ENCODE measurements at places on chromosomes 2 and 18.

DNA sequence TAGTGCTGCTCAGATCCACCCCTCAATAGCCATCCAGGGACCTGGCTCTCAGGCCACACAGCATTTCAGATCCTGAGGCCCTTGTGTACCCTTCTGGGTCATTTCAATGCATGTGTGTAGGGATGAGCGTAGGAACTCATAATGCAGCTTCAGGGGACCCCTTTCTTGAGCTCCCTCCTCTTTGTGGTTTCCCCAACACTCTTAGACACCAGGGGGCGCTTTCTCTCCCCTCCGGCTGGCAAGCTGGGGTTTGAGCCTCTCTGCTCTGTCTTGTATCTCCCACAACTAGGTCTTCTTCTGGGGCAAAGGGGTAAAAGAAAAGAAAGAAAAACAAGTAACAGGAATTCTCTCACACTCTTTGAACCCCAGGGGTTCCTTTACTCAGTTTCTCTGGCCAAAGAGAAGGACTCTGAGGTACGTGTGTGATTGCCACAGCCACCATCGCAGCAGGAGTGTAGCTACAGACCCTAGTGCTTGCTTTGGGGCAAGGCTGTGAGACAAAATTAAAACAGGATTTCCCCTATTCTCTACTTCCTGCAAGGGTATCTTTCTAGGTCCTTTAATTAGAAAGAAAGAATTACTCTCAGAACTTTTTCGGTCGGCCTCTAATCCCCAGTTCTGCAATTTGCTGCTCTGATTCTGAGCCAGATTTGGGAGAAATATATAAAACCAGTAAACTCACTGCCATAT, 38.0 kb downstream of the CABYR start:
- peak; percentile 11 for DNase-seq

GRCh38 chr18:79589601-79590091, 90.0 kb upstream of the CTDP1 start:
- DNase-seq: no peak

GRCh38 chr2:161418715-161419637, 2.9 kb downstream of the TBR1 start:
- no peak for DNase-seq

- no peak for DNase-seq
Observed at GRCh38 chr2:46364797-46365457, 67.7 kb downstream of the EPAS1 start.

- no peak for DNase-seq
Observed at GRCh38 chr2:164703915-164704706, 82.8 kb upstream of the GRB14 start.

DNA sequence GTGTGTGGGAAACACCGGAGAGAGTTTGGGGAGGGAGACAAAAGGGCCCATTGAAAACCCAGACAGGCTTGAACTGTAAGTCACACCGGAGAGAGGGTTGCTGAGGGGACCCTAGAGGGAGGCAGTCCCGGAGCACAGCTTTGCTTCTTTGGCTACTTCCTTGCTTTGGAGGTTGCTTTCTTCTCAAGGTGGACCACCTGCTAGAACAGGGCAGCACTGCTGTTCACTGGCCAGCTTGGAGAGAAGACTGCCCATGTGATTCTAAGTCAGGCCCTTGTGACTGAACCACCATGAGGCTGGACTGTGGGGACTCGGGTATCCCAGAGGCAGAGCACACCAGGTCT, 4.4 kb downstream of the ACTG2 start:
- no peak for DNase-seq

- no peak for DNase-seq
Observed at GRCh38 chr2:64312622-64313397, 141.2 kb upstream of the LGALSL start.

- DNase-seq: no peak
Observed at GRCh38 chr18:32998921-32999320, 226.1 kb upstream of the KLHL14 start.

- DNase-seq: no peak
Observed at GRCh38 chr2:174764280-174765255, at the start of gene CHRNA1. Gene CHRNA1 (minus strand): TSS chr2:174764472. CDS start chr2:174764394, 78 bp downstream.

DNA sequence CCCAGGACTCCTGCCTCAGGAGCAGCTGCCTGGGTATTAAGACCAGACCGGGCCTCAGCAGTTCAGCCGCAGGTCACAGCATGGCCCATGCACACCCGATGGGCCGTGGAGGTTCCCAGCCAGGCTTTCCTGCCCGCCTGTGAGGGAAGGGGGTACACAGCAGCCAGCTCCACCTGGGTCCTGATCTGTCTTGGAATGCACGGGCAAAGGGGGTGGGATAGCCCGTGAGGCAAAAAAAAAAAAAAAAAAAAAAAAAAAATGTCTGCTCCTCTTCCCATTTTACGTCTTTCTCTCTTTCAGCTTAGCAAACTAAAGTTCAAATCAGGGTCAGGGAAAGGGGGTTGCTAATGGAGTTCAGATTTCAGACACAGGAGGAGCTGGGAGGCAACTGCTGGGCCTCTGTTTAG, 385.2 kb downstream of the TNS1 start:
- DNase-seq: no peak

GRCh38 chr2:123086613-123087385, 938.3 kb upstream of the CNTNAP5 start:
- no peak for DNase-seq

DNA sequence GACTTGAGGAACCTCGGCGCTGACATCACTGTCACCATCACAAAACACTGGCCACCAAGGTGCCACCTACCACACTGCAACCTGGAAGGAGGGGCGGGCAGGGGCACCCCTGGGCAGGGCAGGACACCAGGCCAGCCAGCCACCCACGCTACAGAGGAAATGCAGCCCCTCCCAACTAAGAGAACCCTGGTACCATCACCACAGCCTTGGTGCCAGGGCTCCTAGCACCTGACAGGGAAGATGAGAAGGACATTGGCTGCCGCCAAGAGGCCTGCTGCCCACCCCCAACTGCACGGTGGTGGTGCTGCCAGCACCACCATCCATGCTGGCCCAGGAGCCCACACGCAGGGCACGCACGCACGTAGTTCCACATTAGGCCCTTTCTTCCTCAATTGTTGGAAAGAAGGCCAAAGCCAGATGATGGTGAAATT, 88.7 kb downstream of the HDAC4 start:
- DNase-seq: no peak

DNA sequence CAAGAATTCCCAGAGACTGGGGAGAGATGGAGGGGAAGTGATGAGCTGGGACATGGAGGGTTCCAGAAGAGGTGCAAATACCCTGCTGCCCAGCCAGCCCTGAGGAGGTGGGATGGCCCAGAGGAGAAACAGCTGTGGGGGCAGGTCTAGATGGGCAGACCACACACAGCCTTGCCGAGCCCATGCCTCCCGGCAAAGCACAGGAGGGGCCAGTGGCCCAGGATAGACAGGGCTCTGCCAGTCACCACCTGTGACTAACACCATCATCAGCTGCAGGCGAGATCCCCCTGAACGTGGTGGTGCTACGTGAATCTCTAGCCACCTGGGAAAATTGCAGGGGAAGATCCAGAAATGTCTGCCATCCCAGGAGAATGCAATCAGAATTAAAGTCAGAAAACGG, 39.4 kb downstream of the SCTR start:
- no peak for DNase-seq

- DNase-seq: no peak
Observed at GRCh38 chr2:134453973-134454372, 200.1 kb downstream of the MGAT5 start.

DNA sequence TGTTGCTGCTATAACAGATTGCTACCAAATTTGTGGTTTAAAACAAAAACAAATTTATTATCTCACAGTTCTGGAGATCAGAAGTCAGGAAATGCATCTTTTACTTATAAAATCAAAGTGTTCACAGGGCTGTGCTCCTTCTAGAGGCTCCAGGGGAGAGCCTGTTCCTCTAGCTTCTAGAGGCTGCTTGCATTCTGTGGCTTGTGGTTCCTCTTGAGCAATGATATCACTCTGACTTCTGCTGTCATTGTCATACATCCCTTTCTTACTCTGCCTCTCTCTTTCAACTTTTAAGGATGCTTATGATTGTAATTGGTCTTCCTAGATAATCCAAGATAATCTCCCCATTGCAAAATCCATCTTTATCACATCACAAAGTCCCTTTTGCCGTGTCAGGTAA, 6.1 kb upstream of the DCC start:
- DNase-seq: no peak

- DNase-seq: no peak
Observed at GRCh38 chr2:175854665-175855064, 147.4 kb downstream of the LNPK start.

GRCh38 chr2:106197878-106198277, 3.8 kb upstream of the UXS1 start:
- DNase-seq: no peak

GRCh38 chr18:31274931-31275330, 43.0 kb upstream of the DSG1 start:
- DNase-seq: no peak

DNA sequence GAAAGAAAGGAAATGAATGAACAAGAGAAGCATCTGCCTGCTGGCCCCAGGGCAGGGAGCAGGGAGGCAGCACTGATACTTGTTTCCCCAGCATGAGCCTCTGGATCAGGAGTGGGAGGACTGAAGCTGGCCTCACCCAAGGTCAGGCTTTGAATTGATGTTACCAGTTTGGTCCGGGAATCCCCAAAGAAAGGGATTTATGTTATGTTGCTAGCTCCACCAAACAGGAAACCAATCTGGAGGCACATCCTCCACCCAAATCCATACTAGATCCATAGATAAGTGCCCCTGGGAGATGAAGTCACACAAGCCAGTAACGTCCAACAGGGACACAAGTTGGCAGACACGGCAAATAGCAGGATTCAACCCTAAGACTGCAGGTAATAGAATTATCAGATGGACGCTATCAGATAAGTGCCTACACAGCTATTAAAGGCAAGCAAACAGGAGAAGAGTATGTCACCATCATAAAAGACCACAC, 85.9 kb downstream of the MTCL1 start:
- DNase-seq: no peak

- DNase-seq: no peak
Observed at GRCh38 chr2:232439758-232440135, 16.2 kb upstream of the ALPI start.

DNA sequence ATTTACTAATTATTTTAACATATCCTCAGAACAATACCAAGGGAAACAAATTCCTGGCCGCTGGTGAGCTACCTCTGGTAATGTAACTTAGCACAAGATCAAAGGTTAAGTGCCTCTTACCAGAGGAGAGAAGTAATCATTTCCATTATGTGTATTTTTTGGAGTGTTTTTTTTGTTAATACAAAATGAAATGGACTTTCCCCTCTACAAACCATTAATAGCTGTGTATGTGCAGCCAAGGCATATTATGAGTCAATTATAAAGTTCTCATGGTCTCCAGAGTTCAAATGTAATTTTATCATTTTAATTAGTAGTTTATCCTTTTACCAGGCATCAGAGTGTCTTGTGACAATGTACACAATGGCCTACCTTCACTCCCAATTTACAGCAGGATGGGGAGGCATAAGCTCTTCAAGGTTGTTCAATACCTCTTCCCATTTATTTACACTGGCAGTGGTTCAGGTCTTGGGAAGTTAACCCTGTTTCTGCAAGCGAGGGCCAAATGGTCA, 242.2 kb downstream of the TGIF1 start:
- no peak for DNase-seq

DNA sequence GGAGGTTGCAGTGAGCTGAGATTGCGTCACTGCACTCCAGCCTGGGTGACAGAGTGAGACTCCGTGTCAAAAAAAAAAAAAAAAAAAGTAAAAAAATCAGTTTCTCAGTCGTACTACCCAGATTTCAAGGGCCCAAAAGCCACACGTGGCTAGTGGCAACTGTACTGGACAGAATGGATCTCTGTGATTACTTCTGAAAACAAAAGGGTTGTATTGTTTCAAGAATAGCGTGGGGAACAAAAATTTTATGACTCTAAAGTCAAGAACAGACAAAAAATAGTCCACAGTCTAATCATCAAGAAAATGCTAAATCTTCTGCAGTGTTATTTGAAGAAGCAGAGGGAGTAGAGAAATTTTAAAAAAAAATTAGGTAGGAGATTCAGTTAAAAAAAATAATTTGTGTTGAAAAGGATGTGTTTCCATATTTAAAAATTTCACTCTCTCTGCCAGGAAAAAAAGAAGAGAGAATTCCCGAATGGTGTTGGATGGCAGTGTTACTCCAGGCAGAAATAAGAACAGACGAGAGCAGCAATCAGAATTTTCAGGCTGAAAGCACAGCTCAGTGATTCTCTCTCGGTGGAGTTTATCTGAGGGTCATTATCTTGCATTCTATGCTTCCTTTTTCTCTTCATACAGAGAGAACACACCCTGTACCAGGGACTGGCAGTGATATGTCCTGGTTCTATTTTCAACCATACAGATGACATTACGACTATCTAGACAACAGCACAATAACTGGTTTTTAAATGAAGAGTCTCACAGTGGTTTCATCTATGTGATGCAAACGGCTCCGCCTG, 61.8 kb downstream of the CABYR start:
- no peak for DNase-seq

GRCh38 chr2:239142806-239143205, 258.0 kb downstream of the HDAC4 start:
- no peak for DNase-seq

- no peak for DNase-seq
Observed at GRCh38 chr2:216279459-216279858, 92.8 kb downstream of the MARCHF4 start.

- no peak for DNase-seq
Observed at GRCh38 chr18:11512096-11513025, 97.0 kb upstream of the SLC35G4 start.

DNA sequence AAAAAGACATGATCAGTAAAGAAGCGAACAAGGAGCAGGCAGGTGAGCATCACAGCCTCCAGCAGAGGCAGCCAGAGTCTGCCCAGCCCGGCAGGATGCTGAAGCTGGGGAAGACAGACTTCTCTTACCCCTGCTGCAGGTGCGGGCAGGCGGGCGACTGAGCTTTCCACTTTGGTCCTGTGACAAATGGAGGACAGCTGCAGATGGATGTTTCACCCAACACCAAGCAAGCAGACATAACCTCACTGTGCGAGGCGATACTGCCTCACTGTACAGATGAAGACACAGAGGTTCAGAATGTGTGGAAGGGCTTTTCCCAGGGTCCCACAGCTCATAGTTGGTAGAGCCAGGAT, 251.0 kb downstream of the AFF3 start:
- no peak for DNase-seq

- no peak for DNase-seq
Observed at GRCh38 chr18:27075828-27076227, 109.3 kb downstream of the CHST9 start.

- DNase-seq: no peak
Observed at GRCh38 chr2:65700004-65700651, 267.7 kb upstream of the SPRED2 start.

- DNase-seq: no peak
Observed at GRCh38 chr2:142044197-142044596, 86.6 kb downstream of the LRP1B start.

DNA sequence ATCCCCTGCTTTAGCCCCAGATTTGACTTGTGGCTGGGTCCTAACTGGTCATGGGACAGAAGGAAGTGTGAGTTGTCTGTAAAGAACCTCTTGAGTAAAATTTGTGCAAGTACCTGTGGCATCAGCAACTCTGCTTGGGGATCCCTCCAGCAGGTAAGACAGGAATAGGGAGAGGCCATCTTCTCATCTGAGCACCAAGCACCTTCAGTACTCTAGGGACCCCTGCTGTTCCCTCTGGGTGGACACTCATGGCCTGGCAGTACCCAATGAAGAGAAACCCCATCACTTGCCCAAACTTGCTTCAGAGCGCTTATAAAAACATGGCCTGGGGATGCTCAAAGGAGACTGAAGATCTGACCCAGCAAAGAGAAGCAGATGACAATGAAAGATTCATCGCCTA, 297.8 kb downstream of the SP3 start:
- no peak for DNase-seq

Measured in T follicular helper cell (primary cell).